ENCODE measurements at places on chromosomes 1 and 21.

DNA sequence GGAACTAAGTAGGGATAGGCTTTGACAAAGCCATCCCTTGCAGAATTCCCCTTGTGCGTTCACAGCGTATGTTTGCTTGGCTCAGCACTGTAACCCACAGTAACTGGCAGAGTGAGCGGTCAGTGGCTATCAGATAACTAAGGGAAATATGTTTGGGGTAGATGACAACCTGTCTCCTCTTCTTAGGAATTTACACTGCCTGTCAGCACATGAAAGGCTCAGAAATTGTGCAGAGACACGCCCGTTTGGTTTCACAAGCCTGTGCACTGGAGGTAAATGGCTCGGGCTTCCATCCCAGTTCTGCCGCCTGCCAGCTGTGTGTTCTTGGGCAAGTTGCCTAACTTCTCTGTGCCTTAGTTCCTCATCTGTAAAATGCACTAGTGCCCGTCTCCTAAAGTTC, 101.2 kb downstream of the PRDM2 start:
- no peak for DNase-seq

- DNase-seq = no peak
These were observed 77.5 kb downstream of the CD34 start for GRCh38 chr1:207833381-207833780.

DNA sequence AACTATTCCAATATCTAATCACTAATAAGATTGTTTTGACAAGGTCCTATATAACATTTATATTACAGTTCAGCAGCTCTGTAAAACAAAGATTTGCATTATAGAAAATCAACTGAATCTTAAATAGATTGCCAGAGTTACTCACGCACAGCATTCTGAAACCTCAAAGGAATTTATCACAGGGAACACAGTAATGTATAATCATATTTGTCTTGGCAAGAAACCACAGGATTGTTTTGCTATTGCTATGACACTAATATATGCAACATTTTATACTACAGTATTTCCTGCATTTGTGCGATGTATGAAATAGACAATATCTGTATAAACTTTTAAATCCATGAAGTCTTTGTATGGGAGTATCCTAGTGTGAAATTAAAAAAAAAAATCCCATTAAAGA, 101.4 kb downstream of the PLPPR5 start:
- DNase-seq = no peak

GRCh38 chr21:43609501-43610340, 49.6 kb downstream of the HSF2BP start:
- no peak for DNase-seq

DNA sequence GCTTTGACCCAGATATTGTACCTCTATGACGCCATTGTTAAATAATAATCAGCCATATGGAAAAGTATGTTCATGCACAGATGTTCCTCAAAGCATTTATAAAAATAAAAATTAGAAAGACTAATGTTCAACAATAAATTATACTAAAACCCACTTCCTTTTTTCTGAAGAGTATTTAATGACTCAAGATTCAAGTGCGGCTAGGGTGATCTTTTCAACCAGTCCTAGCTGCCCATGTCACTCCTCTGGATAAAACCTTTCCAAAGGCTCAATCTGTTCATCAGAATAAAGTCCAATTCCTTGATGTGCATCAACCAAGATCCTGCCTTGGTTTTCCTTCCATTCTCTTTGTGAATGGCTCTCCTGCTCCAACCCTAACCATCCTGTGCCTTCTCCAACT, 292.0 kb downstream of the VAV3 start:
- DNase-seq = no peak

DNA sequence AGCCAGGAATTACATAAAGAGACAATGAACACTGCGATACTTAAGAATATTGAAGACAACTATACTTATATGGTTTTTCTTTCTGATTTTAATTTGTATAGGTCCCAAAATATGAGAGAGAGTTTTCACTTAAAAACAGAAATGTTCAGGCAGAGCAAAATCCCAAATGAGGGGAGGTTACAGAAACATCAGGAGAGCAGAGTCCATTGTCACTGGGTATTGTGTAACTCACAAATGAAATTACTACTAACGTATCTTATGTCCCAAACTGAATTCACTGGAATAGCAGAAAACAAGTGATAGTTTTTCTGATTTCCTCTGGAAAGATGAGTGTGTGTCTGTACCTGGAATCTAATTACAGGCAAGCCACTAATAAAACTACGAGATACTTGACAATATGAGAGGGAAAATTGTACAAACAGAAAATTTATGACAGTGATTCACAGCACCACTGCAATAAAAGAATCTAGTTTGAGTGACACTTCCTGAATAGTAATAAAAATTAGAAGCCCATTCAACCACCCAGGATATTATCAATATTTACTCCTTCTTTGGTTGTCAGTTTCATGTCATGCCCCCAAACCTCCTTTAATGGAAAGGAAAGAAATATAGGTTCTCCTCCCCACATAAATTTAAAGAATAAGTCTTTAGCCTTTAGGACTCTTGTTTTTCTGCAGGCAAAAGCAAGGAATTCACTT, 522.6 kb downstream of the ADGRL2 start:
- no peak for DNase-seq

- DNase-seq = no peak
These were observed 605.8 kb upstream of the CAMK1G start for GRCh38 chr1:208977638-208978256.

All from stimulated activated CD4-positive, alpha-beta T cell treated with anti-CD3 and anti-CD28 coated beads, Interleukin-12 subunit alpha, Interleukin-12 subunit beta, amount 100 ng/mL, for 48 hours (primary cell).